ENCODE measurements at places on chromosomes 6 and 20. TPM values are rescaled to one million over a fixed set of nuclear protein-coding genes. Genes with fewer than 3 reads are reported as not detected.

The GINS1 gene
- total RNA-seq: 36.8 TPM

The ANKRD66 gene
- not detected for total RNA-seq

The PDYN gene
- not detected for total RNA-seq

The TTK gene
- 17.5 TPM for total RNA-seq

The SIRPD gene
- total RNA-seq: not detected

The GNMT gene
- total RNA-seq: 0.13 TPM

The DEFB124 gene
- 0.38 TPM for total RNA-seq

The MEP1A gene
- not detected for total RNA-seq

The CST11 gene
- total RNA-seq: not detected

The RIPPLY2 gene
- 0.32 TPM for total RNA-seq

The UBD gene
- total RNA-seq: 0.61 TPM

The VWA7 gene
- total RNA-seq: 1.7 TPM

The IRF4 gene
- total RNA-seq: 0.25 TPM

The PACRG gene
- not detected for total RNA-seq

The IP6K3 gene
- total RNA-seq: 1.6 TPM

The PI16 gene
- total RNA-seq: not detected

The SYS1 gene
- 30.7 TPM for total RNA-seq

The SH3BGRL2 gene
- total RNA-seq: 0.32 TPM

The SMLR1 gene
- total RNA-seq: not detected

The RAET1L gene
- 0.44 TPM for total RNA-seq

The IL17F gene
- total RNA-seq: not detected

The PI3 gene
- 2.5 TPM for total RNA-seq

The TMEM200A gene
- total RNA-seq: 0.07 TPM
